ENCODE measurements at places on chromosomes 16 and 17.

- peak; percentile 18 for DNase-seq
Observed at GRCh38 chr16:31301708-31302400, 42.1 kb downstream of the ITGAM start.

- peak; percentile 51 for DNase-seq
Observed at GRCh38 chr16:85798901-85799496, 345 bp downstream of the EMC8 start.

GRCh38 chr17:31788956-31789355 is 70.1 kb downstream of the COPRS start:
- no peak for DNase-seq

DNA sequence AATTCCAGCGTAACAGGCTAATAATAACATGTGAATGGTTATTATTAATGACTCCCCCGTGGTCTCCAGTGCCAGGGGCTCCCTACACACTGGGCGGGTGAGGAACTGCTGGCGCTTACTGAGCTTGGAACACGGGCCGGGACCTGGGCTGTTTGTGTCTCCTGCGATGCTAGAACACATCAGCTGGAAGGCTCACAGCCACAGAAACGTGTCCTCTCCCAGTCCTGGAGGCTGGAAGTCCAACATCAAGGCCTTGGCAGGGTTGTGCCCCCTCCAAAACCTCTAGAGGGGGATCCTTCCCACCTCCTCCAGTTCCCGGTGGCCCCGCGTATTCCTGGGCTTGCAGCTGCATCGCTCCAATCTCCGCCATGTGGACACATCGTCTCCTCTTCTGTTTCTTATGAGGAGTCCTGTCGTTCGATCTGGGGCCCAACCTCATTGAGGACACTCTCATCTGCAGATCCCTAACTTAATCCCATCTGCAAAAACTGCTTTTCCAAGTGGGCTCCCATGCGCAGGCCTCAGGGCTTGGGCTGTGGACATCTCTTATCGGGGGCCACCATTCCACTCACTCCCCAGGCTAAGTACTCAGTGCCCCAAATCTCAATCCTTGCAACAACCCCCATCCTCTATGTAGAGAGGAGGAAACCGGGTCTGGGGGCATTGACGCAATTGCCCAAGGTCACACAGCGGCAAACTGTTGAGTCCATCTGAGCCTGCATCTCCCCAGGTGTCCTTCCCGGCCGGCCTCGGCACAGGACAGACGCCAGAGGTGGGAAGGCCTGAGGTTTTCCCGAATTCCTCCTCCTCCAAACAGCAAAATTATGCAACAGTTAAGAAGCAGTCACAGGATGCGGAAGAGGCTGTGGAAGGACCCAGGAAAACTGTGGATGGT is 193.9 kb downstream of the IRF8 start:
- no peak for DNase-seq

- no peak for DNase-seq
Observed at GRCh38 chr16:79434771-79435170, 165.8 kb downstream of the MAF start.

DNA sequence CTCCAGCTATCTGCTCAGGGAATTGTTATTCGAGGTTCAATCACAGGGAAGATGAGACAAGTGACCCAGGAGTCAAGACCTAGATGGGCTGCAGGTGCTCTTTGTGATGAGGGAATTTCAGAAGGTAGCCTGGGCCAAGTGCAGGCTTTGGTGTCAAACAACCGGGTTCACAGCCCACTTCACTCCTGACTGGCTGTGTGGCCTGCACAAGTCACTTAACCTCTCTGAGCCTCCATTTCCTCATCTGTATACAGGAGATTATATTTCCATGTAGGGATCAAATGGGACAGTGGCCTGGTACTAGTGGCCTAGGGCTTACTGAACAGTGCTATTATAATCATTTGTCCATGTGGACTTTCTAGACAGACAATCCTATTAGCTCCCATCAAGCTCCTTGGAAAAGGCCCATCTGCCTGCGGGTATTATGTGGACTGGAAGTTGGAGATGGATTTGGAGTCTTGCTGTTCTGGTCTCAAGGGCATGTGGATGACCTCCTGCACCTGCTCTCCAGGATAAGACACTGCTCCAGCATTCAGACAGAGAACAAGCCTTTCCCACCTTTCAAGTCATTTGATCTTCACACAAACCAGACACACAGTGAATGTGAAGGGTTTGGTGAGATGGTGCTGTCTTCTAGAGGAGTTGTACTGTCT is 3.1 kb upstream of the MT1X start:
- no peak for DNase-seq

Data from activated CD4-positive, alpha-beta T cell treated with anti-CD3 and anti-CD28 coated beads for 48 hours (primary cell).